ENCODE measurements at places on chromosomes 2 and 18.

- no peak for DNase-seq
Measured at GRCh38 chr2:109481196-109481555, 132.6 kb downstream of the SEPTIN10 start.

DNA sequence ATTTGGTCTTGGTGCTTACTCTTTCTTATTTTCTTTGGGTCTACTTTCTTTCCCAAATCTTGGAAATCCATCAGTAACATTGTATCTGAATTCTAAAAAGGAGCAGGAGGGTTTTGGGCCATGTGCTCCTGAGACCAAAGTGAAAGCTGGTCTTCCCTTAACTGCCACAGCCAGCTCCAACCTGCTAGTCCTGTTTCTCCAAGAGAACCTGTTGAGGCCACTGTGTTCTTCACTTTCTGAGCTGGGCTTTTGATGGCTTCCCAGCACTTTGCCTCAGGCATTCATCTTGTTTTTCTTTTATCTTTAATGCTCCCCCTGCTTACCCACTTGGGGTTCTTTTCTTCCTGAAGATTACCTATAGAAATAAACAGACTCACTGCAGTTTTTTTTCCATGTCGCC is 53.3 kb downstream of the ARHGAP28 start:
- no peak for DNase-seq

GRCh38 chr2:134482766-134483340 is 229.0 kb downstream of the MGAT5 start:
- DNase-seq = no peak

DNA sequence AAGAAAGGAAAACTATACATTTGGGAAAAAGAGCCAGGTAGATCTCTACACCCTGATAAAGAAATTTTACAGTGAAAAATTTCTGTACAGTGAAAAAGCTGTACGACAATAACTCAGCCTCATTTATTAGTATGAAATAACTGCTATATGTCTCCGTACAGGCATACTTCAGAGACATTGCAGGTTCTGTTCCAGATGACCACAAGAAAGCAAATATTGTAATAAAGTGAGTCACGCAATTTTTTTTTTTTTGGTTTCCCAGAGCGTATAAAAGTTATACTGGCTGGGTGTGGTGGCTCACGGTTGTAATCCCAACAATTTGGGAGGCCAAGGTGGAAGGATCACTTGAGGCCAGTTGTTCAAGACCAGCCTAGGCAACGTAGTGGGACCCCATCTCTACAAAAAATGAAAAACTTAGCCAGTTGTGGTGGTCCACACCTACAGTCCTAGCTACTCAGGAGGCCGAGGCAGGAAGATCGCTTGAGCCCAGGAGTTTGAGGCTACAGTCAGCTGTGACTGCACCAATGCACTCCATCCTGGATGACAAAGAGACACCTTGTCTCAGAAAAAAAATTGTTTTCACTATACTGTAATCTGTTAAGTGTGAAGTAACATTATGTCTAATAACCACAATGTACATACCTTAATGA is 28.2 kb upstream of the AMMECR1L start:
- DNase-seq = no peak

DNA sequence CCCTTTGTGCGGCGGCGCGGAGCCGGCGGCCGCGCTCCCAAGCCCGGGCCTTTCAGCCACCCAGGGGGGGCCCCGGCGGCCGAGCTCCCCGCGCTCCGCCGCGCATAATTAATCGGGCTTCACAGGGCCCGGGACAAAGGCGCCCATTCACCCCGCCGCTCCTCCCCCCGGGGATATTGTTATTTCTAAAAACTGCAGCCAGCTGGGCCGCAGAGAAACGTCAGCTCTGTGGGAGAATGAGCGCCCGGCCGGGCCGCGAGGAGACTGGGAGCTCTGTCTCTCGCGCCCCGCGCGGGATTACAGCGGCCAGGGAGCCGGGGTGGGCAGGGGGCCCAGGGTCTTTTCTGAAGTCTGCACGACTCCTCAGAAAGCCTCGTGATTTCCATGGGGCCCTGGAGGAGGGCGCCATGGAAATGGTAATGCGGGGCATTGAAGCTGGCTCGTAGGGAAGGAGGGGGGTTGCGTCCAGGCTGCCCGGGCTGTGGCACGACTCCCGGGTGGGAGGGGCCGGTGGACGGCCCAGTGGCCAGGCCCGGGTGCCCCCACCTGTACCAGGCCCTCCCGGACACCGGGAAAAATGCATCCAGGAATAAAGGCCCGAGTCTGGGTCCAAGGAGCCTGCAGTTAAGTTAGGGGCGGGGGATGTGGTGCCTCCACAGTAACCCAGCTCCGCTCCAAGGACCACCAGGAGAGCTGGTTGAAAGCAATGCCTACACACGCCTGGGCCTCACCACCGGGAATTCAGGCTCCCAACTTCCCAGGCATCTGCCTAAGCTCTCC is 125.3 kb downstream of the ZFP36L2 start:
- peak; percentile 70 for DNase-seq

DNA sequence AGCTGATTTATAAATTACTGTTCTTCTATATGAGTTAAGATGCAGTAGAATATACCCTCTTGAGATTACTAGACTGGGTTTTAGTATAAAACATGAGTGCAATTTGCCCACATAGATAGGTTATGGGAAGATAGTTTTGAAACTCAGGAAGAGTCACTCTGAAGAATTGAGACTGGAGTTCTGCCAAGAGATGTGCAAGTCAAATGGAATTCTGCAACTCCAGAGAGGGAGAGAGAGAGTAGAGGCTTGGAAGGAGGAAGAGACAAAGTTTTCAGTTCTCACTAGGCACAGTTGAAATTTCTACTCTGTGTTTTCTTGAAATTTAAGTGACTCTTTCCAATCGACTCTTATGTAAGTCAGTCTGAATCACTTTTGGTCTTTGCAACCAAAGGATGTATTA is 878.8 kb downstream of the TSN start:
- DNase-seq = no peak

DNA sequence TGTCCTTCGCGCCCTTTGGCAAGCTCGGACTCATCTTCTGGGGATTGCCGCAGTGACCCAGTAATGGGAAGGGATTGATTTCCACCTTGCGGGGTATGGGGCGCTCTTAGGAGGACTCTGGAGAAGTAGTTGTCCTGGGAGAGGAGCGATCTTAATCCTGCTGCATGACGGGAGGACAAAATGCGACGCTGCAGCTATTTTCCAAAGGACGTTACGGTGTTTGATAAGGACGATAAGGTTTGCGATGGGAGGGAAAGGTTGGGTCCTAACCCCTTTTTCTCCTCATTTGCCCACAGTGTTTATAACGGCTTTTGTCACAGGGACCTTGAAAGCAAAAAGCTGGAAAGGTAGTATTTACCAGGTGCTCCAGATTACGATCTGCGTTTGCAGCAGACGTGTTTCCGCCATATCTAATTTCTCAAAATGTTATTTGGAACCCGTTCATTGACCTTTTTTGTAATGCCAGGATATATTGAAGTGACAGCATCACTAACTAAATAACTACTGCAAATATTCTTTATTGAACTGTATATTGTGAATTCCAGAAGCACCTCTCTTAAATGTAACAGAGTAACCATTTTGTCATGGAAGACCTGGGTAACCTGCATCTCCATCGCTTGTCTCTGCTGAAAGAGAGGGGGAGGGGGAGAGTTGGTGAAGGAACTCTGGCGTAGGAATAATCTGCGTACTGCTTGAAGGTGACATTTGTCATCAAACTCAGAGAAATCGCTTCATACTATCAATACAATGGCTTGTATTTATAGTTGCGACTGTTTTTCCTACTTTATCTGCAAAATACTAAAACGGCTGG is 590 bp downstream of the MDH1 start:
- DNase-seq = no peak

- DNase-seq = no peak
Measured at GRCh38 chr2:48434101-48434500, 95.9 kb upstream of the STON1 start.

DNA sequence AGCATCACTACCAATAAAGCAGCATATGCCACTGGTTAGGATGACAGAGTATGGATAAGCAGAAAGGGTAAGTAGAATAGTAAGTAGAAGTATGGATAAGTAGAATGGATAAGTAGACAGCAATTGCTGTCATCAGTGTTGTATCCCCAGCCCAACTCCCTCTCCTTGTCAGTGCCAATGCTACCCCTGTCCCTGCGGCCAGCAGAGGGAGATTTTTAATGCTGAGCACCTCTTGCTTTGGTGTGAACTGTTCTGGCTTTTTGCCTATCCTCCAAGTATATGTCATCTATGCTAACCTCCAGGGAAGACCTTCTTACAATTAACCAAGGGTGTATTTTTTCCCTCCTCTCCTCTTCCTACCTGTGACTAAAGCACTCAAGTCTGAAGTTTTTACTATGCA is 136.7 kb upstream of the SPHKAP start:
- DNase-seq = no peak

GRCh38 chr2:224111576-224111975 is 72.5 kb upstream of the SERPINE2 start:
- DNase-seq = no peak

DNA sequence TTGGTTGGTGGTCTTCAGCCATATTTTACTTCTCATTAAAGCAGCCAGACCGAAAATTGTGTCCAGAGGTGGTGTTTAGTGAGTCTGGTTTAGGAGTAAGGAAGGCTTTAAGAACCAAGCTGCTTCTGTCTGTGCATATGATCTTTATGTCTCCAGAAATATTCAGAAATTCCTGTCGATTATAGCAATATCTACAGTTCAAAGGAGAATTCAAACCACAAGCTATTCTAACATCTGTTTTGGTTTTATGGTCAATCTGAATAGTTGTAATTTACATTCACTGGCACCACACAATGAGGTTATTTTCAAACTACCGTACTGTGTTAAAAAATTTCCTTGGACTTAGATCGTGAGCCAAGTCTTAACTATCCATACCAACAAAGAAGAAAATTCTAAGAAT is 11.3 kb downstream of the UPP2 start:
- DNase-seq = no peak

DNA sequence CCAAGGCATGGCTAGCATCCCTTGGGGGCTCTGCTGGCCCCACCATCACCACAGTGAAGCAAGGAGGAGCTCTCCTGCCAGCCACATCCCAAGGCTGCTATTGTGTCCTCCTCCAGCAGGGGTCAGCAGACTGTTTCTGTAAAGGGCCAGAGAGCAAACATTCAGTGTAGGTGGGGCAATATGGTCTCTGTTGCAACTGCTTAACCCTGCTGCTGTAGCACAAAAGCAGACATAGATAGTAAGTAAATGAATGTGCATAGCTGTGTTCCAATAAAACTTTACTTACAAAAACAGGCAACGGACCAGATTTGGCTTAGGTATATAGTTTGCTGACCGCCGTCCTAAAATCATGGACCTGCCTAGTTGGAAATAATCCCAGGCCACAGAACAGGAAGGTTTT is 36.4 kb upstream of the ZBTB7C start:
- DNase-seq = peak; percentile 46

GRCh38 chr2:37654932-37655841 is 16.3 kb downstream of the CDC42EP3 start:
- DNase-seq = no peak

GRCh38 chr2:104938231-104938941 is 84.5 kb downstream of the POU3F3 start:
- DNase-seq = no peak

DNA sequence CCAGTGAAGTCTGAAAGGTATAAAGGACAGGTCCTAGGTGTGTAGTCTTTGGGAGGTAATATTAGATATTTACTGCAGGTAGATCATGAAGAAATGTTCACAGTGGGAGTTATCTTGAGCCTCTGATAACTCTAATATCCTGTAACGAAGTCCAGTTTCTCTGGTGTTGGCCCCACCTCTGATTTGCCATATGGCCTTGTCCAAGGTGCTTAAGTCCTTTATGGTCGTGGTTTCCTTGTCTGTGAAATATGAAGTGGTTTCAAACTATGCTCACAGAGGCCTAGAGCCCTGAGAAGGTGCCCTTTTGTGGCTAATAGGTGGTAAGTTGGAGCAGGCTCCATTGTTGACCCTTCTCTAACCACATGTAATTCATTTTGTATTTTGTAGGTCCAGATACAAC is 190.7 kb downstream of the ICOS start:
- DNase-seq = no peak

GRCh38 chr2:42841344-42841743 is 49.0 kb upstream of the HAAO start:
- no peak for DNase-seq

DNA sequence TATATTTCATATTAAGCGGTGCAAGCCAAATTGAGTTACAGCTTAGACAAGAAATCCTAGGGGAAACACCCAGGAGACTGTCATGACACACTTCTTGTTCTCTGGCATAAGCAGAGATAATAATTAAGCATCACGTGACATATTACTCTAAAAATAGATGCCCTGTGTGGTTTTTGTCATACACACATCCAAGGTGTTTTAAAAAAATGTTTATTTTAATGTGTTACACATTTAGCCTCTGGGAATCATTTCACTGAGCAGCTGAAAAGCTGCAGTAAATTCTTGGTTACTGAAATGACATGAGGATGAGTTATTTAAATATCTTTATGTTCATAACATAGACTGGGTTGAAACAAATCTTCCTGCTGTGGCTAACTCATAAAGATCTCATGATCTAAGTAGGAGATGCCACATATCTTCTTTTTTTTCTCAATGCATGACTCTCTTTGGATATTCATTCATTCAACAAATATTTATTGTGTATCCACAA is 38.0 kb upstream of the ERMN start:
- DNase-seq = no peak

DNA sequence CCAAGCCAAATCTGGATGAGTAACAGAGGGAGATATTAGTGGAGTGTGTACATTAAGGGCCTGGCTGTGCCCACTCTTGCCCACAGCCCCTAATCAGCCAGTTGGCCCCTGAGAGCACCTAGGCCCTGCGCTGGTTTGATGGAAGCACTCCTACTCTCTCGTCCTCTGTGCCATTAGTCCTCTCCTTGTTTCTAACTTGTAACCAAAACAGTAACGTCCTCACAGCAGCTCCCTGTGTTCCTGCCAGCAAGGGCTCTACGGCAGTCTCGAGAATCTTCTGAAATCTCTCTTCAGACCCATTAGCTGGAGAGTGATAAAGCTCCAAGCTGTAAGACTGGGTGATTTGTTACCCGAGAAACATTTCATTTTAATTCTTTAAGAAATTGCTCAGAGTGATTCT is 76.1 kb downstream of the LRRC30 start:
- DNase-seq = no peak

DNA sequence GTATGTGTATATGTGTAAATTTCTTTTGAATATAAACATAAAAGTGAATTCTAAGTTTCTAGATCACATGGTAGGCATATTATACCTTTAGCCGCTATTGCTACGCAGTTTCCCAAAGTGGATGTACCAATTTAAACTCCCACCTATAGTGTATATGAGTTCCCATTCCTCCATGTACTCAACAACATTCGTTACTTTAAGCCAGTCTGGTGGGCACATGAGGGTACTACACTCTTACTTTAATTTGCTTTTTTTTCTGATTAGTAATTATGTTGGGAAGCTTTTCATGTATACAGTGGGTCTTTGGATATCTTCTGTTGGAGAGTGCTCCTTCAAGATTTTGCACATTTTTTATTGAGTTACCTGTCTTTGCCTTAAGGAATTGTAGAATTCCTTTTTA is 683.8 kb downstream of the ERBB4 start:
- DNase-seq = no peak

- DNase-seq = no peak
Measured at GRCh38 chr2:29010946-29011345, 29.8 kb downstream of the TOGARAM2 start.

GRCh38 chr18:57901825-57902589 is 98.9 kb upstream of the ATP8B1 start:
- DNase-seq = no peak

All from NCI-H1048 (cell line).